Activated CD4-positive, alpha-beta T cell treated with anti-CD3 and anti-CD28 coated beads, Interleukin-2, amount 50 U/mL, for 4 hours (primary cell): ENCODE measurements at places on chromosomes 7 and 10.

GRCh38 chr10:34024693-34025425 lies 690.4 kb upstream of the NRP1 start:
- DNase-seq: no peak

DNA sequence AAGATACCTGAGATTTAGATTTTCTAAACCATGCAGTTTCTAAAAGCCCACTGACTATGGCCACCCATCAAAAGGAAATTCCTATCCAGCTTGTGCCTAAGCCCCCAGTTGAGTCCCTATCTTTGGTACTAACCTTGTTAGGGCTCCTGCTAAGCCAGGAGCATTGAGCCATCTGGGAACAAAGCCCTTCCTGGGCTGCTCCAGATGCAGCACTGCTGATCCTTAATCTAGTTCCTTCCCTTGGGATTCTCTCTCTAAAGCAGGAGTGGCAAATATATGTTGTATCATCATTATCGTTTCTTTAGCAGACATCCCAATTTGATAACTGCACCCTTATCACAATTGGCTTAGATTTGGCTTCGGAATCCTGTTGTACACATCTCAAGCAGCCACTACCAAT lies 24.7 kb upstream of the PDLIM1 start:
- DNase-seq: no peak

- no peak for DNase-seq
These were observed 8.9 kb downstream of the ANK3 start for GRCh38 chr10:60380781-60381180.

- DNase-seq: no peak
These were observed 76.9 kb upstream of the RET start for GRCh38 chr10:43000021-43000411.

GRCh38 chr10:49309691-49310411 lies 10.9 kb downstream of the C10orf71 start:
- DNase-seq: no peak

GRCh38 chr7:154364170-154364569 lies 312.0 kb downstream of the DPP6 start:
- DNase-seq: no peak

GRCh38 chr10:72245949-72246525 lies 27.7 kb upstream of the DDIT4 start:
- DNase-seq: no peak

DNA sequence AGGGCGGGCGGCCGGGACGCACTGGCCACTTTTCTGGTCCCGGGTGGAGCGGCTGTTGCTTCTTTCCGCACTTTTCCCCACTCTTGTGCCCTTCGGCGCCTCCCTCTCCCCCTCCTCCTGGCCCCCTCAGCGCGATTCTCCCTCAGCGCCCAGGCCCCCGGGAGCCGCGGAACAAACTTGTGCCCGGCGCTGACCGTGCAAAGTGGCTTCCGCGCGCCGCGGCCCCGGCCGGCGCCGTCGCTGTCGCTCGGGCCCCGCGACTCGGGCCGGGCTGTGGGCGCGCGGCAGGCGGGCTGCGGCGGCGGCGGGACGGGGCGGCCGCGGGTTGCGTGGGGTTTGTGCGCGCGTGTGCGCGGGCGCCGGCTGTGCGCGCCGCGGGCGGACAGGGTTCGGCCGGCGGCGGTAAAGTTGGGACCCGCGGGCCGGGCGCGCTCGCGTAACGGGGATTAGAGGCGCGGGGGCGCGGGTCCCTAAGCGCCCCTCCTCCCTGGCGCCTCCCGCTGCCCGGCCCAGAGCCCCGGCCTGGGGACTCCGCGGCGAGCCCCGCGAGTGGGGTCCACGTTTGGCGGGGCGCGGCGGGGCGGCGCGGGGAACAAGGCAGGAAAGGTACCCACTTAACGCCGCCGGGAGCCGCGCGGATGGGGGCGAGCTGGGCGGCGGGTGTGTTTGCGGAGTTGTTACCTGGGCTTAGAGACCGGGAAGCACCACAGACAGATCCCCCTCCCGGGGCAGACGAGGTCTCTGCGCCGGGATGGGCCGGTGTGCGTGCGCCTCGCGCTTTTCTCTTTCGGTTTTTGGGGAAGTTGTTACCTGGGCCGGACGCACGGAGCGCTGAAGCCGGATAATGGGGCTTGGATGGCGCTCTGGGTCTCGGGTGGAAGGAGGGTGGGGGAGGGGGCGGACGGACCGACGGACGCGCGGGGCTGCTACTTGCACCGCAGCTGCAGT lies 860 bp downstream of the ZEB1 start:
- DNase-seq: peak; percentile 36

DNA sequence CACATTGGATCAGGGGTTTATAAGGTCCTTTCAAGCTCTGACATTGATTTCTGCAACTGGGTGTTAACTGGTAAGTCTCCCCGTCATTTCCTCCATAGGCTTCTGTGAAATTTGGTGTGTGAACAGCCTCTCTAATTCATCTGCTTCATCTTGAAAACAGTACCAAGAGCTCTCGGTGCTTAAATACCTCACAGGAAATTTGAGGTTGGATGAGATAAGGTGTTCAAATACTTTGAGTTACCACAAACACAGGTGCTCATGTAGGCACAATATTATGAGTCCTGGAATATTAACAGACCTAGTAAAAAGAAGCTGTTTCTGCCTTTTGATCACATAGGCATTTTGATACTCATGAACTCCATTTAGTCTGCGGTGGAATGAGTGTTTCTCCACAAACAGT lies 85.2 kb downstream of the RTKN2 start:
- peak; percentile 17 for DNase-seq

GRCh38 chr10:21427804-21428481 lies 97.5 kb downstream of the SKIDA1 start:
- DNase-seq: no peak

GRCh38 chr10:108050626-108051025 lies 886.1 kb upstream of the SORCS1 start:
- DNase-seq: no peak

DNA sequence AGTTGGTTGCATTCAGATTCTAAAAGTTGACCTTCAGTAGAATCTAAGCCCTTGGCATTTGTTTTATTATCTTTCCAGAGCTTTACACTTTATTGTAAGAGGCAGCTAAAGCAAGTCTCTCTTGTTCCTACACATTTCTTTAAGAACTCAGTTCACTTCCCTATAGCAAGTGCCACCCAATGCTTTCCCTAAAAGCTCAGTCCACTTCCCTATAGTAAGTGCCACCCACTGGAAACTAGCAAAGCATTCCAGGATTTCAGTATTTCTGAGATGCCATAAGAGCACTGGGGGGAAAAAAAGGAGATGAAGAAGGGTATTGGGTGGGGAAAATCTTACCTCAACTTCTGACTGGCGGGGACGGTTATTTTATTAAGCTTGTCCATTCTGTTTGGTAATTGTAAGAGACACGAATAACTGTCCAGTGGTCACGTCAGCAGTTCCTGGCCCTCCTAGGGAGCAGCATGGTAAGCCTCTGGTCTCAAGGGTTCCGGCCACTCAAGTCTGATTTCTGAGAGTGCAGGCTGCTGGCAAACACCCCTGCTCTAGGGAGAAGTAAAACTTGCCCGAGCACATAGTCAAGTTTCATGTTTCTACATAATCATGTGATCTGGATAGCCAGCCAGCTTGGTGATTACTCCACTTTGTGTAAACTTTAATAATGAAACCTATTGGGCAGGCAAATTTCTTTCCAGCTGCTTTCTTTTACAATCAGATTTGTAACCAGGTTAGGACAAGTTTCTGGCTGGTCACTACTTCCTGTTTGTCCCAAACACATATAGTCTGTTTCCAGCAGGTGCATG lies at the start of gene BLNK:
Gene BLNK (minus strand): TSS at position 554 of the 800 bp plus-strand sequence. CDS start 171 bp downstream, at position 383.
- DNase-seq: no peak

GRCh38 chr7:80603940-80604339 lies 34.5 kb upstream of the CD36 start:
- DNase-seq: no peak

- DNase-seq: no peak
These were observed 98.1 kb upstream of the LRRC4 start for GRCh38 chr7:128129224-128129864.

DNA sequence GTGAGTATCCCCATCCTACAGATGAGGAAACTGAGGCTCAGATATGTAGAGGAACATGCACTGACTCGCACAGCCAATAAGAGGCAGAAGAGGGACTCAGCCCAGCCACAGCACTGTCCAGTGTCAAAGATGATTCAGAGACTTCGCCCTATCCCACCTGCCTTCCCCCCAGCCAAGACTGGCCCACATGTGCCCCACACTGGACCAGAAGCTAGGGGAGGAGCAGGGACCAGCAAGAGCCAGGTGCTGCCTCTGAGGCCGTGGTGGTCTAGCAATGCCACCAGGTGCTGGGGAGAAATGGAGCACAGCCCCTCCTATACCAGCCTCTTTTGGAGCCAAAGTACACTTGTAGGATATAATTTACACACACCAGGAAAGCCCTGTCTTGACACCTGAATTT lies 22.3 kb downstream of the GRID1 start:
- DNase-seq: no peak

GRCh38 chr10:43071865-43072650 lies 4.8 kb upstream of the RET start:
- DNase-seq: no peak

DNA sequence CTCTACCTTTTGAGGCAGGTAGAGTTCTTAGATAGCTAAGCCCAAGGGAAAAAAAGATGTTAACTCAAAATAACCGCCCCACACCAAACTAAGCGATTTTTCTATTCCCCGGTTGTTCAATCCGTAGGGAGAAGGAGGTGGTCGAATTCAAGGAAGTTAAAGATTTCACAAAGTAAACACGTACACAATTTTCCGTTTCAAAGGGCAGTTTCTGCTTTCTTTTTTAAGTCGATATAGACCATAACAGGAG lies 842 bp downstream of the KBTBD2 start:
- DNase-seq: no peak

GRCh38 chr7:501526-501925 lies 18.1 kb downstream of the PDGFA start:
- DNase-seq: no peak

DNA sequence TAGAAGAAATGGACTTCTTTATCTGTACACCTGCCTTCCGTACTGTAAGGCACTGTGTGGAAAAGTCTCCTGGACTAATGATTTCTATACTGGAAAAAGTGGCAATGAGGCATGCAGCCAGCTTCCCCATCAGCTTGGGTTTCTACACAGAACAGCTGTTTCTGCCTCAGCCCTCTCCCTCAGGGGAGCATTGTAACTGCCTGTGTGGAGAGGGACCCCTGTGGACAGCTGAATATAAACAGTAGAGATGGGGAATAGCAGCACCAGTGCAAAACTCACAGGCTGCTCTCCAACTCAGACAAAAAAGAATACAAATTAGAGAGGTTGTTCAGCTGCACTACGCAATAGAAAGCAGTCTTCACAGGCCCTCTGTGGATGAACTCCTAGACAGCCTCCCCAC lies 451.3 kb upstream of the MBL2 start:
- no peak for DNase-seq

DNA sequence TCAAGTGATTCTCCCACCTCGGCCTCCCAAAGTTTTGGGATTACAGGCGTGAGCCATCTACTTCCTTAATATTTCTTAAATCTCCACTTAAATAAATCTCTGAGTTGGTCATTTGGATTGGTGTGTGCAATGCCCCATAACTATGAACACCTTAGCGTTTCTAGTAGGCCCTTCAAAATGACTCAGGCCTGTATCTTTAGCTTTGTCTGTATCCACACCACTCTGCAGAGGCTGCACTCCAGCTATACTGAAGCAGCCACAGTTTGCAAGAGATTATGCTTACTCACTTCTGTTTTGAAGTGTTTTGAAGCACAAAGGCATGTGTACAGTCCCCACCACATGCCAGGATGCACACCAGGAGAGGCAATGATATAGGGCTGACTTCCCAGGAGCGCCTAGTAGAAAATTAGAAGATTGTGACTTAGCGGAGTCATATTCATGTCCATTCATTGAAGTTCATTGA lies 2.4 kb upstream of the ST7 start:
- no peak for DNase-seq

- no peak for DNase-seq
These were observed 56.6 kb downstream of the TWIST1 start for GRCh38 chr7:19060761-19061259.

DNA sequence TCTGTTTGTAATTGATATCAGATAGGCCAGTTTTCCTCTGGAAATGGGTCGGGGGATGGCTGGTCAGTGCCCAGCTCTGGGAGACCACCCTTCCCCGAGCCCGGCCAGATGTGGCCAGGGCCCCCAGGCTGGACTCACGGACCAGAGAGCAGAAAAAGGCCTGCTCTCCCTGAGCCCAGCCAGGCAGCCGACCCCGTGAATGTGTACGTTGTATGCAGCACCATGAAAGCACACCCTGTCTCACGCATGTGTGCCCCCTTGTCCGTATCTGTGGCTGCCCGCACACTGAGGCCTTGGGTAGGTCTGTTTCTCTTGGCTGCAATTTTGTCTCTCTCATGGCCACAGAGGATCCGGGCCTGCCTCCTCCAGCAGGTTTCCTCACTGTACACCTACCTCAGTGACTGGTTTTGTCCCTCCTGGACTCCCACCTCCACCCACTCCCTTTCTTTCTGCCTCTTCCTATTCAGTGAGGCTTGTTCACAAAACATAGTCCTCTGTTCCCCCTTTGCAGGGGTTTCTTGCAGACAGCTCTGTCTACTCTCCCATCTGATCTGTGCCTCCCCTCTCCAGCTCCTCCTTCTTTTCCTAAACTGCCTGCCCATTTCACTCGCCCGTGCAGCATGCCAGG lies 23.6 kb upstream of the ANKRD2 start:
- DNase-seq: no peak

- no peak for DNase-seq
These were observed 34.9 kb downstream of the PRF1 start for GRCh38 chr10:70567603-70568002.

- no peak for DNase-seq
These were observed 178.3 kb downstream of the CDCA7L start for GRCh38 chr7:21767300-21767900.

DNA sequence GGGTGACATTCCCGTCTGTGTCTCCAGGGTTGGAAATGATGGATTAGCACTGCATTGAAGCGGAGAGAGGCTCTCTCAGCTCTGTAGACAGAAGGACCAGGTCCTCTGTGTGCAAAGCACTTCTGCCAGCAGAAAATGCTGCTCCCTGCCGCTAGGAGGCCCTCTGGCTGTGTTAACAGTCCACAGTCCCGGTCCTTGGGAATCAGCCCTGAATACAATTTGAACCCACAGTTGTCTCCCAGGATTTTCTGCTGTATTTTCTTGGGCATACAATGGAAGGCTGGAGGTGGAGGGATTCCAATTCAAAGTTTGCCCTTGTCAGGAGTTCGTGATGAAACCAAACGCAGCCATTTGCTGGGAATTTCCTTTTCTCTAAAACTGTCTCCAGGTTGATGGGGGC lies 205.2 kb downstream of the GLRX3 start:
- DNase-seq: no peak

DNA sequence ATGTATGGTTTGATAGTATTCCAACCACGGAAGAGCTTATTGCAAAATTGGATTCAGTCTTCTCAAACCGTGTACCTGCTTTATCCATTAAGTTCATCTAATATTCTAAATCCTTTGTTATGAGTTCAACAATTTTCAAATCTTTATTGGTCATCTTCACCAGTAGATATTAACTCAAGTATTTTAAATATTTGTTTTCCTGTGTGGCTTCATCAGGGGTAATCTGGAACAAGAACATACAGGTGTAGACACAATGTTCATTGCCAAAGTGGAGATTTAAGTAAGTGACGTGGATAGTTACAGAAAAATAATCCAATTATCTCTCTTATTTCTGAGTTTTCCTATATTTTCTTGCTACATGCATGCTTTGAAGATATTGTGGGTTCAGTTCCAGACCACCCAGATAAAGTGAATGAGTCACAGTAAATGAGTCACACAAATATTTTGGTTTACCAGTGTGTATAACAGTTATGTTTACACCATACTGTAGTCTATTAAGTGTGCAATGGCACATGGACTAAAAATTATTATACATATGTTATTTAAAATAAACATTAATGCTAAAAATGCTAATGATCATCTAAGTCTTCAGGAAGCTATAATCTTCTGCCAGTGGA lies 429.0 kb upstream of the POT1 start:
- DNase-seq: no peak

- no peak for DNase-seq
These were observed 39.8 kb downstream of the WBP1L start for GRCh38 chr10:102783568-102783967.
